Activated CD4-positive, CD25-positive, alpha-beta regulatory T cell (primary cell): ENCODE measurements at places on chromosomes 5 and 9.

- no peak for DNase-seq
Observed at GRCh38 chr5:95223566-95224258, 61.2 kb downstream of the MCTP1 start.

DNA sequence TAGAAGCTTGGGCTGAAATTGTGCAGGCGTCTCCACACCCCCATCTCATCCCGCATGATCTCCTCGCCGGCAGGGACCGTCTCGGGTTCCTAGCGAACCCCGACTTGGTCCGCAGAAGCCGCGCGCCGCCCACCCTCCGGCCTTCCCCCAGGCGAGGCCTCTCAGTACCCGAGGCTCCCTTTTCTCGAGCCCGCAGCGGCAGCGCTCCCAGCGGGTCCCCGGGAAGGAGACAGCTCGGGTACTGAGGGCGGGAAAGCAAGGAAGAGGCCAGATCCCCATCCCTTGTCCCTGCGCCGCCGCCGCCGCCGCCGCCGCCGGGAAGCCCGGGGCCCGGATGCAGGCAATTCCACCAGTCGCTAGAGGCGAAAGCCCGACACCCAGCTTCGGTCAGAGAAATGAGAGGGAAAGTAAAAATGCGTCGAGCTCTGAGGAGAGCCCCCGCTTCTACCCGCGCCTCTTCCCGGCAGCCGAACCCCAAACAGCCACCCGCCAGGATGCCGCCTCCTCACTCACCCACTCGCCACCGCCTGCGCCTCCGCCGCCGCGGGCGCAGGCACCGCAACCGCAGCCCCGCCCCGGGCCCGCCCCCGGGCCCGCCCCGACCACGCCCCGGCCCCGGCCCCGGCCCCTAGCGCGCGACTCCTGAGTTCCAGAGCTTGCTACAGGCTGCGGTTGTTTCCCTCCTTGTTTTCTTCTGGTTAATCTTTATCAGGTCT is at the start of gene C9orf72:
TSS of gene C9orf72 (minus strand) at position 564 of the 716 bp plus-strand sequence. CDS start 6,361 bp downstream, outside the sequence.
- DNase-seq = peak; percentile 83

DNA sequence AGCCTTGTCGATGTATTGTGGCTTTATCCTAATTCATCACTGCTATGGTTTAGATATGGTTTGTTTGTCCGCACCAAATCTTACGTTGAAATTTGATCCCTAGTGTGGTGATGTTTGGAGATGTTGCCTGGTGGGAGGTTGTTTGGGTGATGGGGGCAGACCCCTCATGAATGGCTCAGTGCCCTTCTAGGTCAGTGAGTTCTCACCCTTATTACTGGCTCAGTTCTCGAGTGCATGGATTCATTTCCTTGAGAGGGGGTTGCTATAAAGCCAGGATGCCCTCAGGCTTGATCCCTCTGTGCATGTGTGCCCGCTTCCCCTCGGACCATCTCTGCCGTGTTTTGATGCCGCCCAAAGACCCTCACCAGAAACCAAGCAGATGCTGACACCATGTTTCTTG is 114.4 kb downstream of the CHSY3 start:
- no peak for DNase-seq

DNA sequence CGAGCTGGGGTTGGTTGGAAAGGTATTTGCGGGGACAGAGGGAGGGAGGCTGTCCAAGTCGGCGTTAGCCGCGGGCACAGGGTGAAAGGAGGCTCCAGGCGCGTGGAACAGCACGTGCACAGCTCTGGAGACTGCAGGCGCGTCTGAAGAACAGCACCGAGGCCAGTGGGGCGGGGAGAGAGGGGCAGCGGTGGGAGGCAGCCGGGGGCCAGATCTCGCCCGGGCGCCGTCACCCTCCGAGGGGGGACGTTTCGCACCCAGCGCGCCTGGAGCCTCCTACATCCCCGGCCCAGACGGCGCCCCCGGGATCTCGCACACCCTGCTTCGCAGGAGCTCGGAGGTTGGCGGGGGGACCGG is 79.6 kb downstream of the NTNG2 start:
- no peak for DNase-seq

DNA sequence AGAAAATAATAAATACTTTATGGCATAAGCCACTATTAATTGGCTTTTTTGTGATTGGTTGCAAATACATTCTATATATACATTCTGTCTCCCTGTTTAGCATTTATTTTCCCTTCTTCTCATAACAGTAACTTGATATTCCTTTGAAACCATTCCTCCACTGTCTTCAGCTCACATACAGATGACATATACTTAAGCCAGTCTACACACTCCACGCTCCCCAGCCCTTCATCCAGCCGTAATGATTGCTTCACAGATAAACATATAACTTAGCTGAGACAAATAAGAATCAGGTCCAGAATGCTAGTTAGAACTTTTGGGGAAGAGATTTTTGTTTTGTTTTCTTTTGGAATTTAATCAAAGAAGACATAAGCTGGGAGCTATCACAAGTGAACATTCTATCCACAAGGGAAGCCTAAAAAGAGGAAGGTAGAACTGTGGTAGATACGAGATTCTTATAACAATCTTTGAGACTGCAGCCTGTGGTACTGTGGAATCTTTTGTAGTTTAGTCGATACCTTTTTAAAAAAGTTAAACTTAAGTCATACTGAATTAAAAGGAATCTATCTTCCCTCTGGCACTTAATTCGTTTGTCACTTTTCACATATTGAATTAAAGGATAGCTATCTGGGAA is 365.1 kb upstream of the PRR16 start:
- no peak for DNase-seq

DNA sequence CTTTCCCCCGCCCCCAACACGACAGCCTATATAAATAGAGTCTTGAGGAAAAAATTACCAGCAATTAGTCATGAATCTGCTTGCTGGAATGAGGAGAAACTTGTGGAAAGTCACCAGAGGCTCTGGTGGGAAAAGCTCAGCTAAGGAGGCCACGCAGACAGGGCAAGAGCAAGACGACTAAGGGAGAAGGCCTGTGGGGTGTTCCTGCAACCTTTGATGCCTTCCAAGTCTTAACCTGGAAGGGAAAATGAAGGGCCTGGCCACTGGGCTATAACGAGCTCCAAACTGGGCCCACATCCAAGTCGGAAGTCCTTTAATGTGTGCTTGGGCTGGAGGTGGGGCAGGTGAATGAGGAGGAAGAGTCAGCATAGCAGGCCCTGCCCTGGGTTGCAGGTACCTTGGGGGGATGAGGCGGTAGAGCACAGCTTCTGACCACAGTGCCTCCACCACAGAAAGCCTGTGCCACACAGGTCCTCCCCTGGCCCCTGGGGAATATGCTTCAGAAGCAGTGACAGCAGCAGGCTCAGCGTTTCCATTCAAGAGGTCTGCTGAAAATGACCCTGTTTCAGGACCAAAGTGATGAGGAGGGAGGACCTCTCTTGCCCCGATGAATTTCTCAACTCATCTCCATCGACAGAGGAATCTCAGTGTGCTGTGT is 92.8 kb upstream of the LRRTM2 start:
- no peak for DNase-seq

DNA sequence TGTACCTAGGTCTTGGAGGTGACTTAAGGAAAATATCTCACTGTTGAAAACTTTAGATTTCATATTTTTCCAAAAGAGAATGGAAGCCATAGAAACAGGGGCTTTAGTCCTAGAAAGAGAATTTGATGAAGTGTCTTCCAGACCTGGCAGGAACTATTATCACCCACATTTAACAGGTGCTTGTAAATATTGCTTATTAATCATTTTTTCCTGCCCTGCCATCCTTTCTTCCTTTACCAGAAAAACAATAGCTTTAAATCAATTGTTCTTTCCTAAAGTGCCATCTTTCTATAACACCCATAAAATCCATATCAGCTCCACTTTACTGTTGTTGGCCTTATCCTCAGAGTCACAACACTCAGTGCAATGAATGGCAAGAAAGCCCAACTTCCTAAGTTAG is 350.9 kb downstream of the YTHDC2 start:
- no peak for DNase-seq

GRCh38 chr9:103427696-103428095 is 432.6 kb downstream of the CYLC2 start:
- DNase-seq = no peak

DNA sequence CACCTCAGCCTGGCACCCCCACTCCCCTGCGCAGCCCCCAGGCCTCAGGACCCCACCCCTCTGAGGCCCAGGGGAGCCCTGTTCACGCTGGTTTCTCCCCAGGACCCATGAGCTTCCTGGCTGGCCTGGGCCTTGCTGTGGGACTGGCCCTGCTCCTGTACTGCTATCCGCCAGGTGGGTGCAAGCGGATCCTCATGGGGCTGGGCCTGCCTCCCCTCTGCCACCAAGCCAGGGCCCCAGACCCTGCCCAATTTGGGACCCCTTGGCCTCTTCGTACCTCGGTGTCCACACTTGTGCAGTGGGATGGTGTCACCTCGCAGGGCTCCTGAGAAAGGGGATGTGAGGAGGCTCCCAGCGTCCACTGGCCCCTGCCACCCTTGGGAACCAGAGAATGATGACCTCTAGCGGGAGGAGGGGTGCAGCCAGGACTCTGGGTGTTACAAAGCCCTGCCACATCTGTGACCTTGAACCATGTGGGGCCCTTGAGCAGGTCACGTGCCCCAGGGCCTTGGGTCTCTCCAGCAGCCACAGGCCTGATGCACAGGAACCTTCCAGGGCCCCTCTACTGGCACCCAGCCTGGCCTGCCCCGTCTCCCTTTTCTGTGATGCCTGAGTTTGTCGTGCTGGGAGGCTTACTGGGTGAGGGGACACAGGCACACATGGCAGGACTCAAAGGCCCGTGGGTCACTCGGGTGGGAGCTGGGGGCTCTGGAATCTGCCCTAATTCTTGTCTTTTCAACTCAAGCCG is 16.3 kb downstream of the CARD19 start:
- no peak for DNase-seq

- no peak for DNase-seq
Observed at GRCh38 chr5:10333154-10334006, 20.1 kb upstream of the MARCHF6 start.

- DNase-seq = no peak
Observed at GRCh38 chr5:45847877-45848276, 151.7 kb upstream of the HCN1 start.

DNA sequence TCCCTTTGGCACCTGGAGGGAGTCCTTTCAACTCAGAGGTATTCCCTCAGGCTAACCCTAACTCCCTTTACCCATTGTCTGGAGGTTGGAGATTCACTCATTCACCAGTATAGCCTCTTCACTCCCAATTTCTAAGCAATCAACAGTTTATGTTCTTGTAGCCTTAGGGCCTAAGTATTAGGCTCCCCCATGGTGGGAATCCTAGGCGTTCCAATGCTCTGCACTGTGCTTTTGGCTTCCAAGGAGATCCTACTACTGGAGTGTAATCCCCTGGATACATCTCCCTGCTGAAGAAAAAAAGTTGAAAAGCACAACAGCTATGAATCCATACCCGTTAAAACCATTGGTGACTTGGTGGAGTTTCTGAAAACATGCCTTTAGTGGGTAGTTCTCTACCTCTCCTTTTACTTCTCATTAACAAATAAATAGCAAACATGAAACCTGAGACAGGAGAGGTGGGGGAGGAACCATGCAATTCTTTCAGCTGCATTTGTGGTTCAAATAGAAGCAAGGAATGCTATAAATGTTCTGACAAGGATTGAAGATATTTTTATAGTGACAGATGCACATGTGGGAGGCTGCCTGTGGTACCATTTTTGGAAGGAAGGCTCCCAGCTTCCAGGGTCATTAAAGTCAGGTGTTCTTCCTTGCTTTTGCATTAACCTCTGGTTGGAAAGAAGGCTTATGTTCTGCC is 397.1 kb downstream of the DMAC1 start:
- DNase-seq = no peak

GRCh38 chr5:64594601-64595000 is 88.8 kb downstream of the RGS7BP start:
- DNase-seq = no peak

- no peak for DNase-seq
Observed at GRCh38 chr9:70111641-70112236, 68.1 kb downstream of the MAMDC2 start.

DNA sequence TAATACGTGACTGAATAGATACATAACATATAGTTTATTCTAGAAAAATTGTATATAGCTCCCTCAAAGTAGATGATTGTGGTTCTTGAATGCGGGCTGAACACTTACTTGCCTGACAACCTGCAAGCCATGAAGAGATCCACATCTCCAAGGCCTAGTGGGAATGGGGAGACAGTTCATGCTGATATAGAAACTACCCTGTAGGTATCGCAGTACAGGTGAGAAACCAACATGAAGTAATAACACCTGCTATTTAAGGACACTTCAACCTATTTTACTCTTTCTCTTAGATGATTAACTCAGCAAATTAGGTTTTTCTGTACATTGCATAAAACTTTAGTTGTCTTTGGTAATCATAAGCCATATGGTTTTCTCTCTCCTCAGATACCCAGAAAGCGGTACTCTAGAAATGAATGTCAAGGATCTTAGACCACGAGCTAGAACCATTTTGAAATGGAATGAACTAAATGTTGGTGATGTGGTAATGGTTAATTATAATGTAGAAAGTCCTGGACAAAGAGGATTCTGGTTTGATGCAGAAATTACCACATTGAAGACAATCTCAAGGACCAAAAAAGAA is 47.3 kb downstream of the UHRF2 start:
- DNase-seq = no peak

- DNase-seq = no peak
Observed at GRCh38 chr5:139105621-139106071, 92.5 kb downstream of the SIL1 start.

DNA sequence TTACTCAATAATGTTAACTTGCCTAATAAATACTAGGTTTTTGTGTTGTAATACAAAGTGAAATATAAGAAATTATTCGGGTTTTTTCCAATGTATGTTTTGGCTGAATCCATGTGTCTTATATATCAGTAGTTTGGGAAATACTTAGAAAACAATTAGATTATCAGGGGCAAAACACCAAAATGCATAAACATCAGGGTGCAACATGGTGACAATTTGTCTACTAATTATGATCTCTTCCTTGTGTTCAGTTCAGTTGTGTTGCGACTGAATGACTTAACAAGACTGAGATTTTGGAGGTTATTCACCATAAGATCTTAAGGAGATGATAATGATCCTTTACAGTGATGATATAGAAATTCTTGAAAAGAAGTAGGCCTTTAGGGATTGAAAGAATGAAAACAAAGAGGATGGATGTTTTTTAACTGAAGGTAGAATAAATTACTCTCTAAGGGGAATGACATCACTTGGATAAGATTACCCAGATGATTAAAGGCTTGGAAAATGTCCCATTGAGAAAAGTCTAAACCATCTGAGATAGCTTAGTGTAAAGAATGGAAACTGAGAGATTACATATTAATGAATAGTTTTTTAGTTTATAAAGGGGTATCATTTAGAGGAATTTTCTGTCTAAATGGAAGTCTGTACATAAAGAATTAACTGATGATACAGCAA is 415.8 kb downstream of the SPATA31D1 start:
- no peak for DNase-seq

GRCh38 chr5:32600054-32600622 is 14.8 kb downstream of the SUB1 start:
- no peak for DNase-seq

GRCh38 chr9:109969011-109969410 is 189.0 kb downstream of the PALM2AKAP2 start:
- no peak for DNase-seq

- DNase-seq = no peak
Observed at GRCh38 chr5:146528236-146528635, 12.2 kb upstream of the GPR151 start.

- no peak for DNase-seq
Observed at GRCh38 chr5:170656346-170656745, 127.2 kb upstream of the GABRP start.
